ENCODE measurements at places on chromosomes 5 and 9.

DNA sequence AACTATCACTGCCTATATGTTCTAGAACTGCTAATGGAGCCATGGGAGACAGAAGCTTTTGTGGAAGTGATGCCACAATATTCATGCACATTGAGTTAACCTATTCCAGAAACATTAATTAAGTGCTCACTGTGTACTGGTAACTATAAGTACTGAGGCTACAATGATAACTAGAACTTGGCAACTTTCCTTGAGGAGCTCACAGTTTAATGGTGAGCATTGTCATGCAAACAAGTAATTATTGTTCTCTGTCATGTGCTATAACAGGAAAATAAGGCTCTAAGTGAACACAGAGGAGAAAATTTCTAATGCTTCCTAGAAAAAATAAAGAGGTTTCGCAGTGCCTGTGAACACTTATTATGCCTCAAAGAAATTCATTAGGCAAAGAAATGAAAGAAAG is 142.2 kb downstream of the BAAT start:
- no peak for DNase-seq

DNA sequence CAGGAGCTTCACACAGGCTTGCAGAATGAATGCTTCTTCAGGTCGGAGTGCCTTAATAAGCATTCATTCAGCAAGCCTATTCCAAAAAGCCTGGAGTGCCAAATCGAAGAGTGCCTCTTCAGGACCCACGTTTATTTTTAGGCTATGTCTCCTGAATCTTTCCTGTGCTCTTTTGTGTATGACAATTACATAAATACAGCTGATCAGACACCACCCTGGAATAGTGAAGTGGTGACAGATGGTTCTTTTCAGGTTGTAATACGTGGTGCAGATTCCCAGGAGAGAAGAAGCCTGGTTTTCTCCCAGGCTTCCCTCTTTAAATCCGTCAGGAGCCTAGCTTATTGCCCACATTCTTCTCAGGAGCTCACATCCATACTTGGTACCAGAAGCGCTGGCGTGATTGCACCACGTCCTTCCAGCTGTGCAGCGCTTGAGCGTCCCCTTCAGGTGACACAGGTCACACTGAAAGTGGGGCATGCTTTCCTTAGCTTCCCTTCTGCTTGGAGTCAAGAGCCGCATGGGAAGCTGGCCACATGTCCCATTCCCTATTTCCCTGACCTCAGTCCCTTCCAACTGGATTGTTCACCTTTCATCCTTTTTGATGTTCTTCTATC is 123.1 kb downstream of the ADCY2 start:
- no peak for DNase-seq

DNA sequence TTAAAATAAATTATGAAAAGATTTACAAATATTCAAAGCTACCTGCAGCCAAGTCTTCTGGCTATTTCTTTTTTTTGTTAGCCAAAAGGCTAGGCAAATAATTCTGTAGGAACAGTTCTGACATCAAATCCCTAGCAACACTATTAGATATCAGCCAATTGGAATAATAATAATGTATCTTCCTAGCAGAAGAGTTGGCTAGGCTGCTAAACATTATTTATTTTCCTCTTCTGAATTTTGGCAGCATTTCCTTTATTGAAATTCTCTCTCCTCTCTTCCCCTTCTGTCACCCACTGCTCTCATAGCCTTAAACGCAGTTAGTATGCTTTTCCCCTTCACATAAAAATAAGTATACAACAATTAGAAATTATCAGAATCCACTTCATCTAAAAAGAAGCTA is 42.6 kb downstream of the ZDHHC21 start:
- DNase-seq: no peak

GRCh38 chr5:148972974-148973374 is 89.9 kb downstream of the SH3TC2 start:
- peak; percentile 75 for DNase-seq

DNA sequence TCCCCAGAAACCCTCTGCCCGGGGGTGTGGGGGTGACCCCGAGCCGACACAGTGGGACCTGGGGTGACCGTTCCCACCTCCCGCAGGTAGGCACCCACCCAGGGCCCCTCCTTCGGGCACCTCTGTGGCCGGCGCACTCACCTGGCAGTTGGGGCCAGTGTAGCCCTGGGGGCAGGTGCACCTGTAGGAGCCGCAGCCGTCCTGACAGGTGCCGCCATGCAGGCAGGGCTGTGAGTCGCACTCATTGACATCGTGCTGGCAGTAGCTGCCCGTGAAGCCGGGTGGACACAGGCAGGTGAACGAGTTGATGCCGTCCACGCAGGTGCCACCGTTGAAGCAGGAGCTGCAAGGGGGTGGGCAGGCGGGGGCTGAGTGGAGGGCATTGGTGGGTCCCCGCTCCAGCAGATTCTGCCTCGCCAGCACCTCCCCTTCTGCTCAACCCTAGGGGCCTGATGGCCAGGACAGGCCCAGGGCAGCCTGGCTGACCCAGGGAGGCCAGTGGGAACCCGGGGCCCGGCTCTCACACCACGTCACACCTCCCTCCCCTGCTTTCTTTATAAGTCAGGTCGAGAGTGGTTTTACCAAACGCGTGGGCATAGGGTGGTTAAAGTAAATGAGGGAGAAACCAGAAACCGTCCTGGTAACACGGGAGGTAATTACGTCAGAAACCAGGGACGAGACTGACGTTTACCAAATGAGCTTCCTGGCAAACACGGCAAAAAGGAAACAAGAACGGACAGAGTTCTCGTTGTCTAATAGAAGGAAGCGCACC is 26.1 kb upstream of the SEC16A start:
- no peak for DNase-seq

- no peak for DNase-seq
Measured at GRCh38 chr5:159629158-159629557, 287.1 kb upstream of the ADRA1B start.

- no peak for DNase-seq
Measured at GRCh38 chr5:133698646-133699526, 86.5 kb upstream of the FSTL4 start.

- DNase-seq: no peak
Measured at GRCh38 chr9:89629081-89629976, 24.5 kb downstream of the GADD45G start.

DNA sequence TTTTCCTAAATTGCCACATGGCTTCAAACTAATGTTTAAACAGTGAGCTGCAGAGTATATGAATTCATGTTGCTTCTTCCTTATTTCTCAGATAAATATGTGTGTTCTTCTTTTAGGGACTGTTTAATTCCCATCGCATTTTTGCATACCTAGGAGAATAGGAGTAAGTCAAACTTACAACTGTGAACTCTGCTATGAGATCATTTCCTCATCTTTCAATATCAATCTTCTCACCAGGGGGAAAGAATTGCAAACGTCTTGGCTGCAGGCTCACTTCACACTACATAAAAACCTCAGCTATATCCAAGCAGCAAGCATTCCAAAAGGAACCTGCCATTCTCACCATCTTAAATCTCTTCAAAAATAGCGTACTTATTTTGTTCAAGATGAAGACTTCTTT is 271.0 kb downstream of the DNAH5 start:
- DNase-seq: no peak

- DNase-seq: no peak
Measured at GRCh38 chr5:56328753-56329560, 95.8 kb upstream of the ANKRD55 start.

GRCh38 chr5:134143431-134143830 is 28.9 kb downstream of the TCF7 start:
- no peak for DNase-seq

DNA sequence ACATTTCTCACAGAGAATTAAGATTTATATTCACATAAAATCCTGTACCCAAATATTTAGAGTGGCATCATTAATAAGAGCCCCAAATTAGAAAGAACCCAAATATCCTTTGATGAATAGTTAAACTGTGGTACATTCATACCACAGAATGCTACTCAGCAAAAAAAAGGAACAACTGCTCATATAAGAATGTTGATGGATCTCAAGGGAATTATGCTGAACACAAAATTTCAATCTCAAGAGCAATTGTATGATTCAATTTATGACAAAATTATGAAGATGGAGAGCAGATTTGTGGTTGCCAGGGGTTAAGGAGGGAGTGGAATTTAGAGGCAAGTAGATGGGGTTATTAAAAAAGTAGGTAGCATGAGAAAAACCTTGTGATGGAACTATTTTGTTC is 4.5 kb upstream of the PAIP1 start:
- DNase-seq: no peak

GRCh38 chr9:93164085-93164484 is 19.9 kb upstream of the WNK2 start:
- no peak for DNase-seq

GRCh38 chr5:93462916-93463315 is 118.1 kb downstream of the NR2F1-AS1 start:
- no peak for DNase-seq

- DNase-seq: peak; percentile 59
Measured at GRCh38 chr5:144697847-144698262, 527.2 kb downstream of the KCTD16 start.

DNA sequence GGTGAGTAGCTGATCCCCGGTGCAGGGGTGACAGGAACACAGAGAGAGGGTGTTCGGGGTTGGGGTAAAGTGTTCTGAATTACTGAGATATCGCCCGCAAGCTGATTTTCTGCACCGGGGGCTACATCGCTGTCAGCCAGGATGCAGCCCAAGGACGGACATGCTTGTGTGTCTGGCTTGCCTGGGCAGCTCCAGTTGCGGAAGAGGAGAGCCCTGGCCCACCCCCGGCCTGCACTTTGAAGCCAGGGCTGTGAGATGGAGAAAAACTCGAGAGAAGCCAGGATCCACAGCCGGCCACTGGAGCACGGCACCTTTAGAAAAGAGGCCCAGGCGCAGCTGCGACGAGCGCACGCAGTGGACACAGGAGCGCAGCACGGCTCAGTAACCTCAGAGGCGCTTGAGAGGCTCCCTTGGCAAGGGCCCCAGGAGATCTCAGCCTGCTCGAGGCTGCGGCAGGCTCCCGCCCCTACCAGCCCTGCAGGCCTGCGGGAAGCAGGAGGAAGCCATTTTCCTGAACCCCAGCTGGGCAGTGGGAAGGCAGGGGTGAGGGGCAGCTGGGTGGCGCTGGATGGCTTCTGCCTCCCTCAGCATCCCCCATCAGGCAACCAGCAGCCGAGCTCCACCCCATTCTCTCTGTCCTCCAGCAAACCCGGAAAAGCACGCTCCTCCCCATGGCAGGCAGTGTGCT is 59.2 kb downstream of the C9orf50 start:
- DNase-seq: peak; percentile 43

DNA sequence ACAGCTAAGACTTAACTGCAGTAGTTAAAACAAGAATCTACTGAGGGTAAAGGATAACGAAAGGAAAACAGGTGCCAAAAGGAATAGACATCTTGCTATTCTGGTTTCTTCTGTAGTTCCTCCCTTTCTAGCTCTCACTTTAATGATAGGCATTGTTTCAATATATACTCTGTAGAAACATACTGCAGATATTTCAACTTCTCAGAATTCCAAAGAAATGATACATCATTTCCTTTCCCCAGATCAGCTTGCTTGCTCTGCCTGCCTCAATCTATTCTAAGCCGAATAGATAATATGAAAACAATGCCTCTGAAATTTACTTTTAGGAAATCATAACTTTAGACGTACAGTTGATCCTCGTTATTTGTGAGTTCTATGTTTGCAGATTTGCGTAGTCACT is 46.3 kb downstream of the ACO1 start:
- peak; percentile 43 for DNase-seq

DNA sequence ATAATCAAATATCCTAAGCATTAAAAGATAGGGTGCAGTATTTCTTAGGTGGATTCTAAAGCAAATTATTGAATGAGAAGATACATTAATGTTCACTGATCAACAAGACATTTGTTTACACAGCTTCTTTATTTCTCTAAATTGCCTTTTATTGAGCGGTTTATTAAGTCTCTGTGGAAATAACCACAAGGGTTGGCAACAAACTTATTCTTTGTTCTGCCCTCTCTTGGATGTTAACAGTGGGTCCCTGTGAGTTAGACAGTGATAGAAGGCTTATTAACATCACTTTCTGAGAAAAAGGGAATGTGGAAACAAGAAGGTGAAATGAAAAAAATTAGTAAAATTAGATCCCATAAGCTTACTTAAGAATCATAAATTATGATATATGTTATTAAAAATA is 82.7 kb upstream of the C6 start:
- no peak for DNase-seq

- DNase-seq: no peak
Measured at GRCh38 chr5:6494939-6495338, 46.3 kb downstream of the UBE2QL1 start.

DNA sequence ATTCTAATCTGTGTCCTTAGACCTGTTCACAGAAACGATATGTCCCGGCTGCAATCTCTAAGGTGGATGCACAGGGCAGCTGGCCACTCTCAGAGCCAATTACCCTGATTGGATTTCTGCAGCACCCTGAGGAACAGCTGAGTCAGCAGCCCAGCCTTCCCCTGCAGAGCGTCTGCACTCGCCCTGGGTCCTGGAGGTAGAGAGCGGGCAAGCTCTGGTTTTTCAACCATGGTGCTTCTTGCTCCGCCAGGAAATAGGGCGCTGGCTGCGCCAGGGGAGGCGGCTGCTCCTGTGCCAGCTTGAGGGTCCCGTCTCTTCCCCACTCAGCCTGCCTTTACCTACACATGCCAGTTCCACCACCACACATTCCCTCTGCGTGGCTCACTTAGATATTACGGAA is 19.2 kb downstream of the NDUFS6 start:
- DNase-seq: no peak

DNA sequence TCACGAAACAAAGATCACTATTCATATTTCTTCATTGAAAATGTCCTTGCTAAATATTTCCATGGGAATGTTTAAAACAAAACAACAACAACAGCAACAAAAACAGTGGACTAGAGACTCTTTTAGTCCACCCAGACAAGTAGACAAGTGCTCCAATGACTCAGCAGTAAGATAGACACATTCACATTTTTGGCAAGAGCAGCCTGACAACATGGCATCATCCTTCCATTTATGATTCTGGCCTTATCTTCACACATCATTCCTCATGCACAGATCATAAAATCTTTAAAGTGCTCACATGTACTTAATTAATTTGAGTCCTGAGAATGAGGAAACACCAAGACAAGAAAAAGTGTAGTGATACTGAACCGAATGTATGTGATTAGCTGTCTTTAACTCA is 132.6 kb upstream of the PDE4D start:
- DNase-seq: no peak

- DNase-seq: no peak
Measured at GRCh38 chr5:160547872-160548271, 126.2 kb downstream of the PTTG1 start.

DNA sequence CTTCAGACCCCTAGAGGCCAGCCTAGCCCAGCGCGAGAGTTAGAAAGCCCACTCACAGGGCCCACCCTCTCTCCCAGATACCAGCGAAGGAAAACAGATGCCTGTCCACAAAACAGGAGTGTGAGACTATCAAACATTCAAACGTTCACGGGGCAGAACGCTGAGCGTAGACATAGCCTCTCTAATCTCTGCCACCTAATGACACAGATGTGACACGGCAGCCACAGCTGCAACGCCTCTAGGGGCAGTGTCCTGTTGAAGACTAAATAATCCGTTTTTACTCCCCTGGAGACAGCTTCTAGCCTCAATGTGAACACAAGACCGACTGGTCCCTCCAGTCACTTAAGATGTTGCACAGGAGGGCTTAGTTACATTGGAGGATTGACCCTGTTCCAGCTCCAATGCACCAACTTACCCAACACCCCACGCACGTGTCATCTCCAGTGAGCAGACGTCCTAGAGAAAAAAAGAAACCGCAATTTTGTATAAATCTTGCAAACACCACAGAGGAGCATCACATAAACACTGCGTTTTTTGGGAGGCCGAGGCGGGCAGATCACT is 14.3 kb downstream of the DIPK1B start:
- DNase-seq: peak; percentile 67

All from AG08396 (cell line).